ENCODE measurements at places on chromosomes 2 and 18.

DNA sequence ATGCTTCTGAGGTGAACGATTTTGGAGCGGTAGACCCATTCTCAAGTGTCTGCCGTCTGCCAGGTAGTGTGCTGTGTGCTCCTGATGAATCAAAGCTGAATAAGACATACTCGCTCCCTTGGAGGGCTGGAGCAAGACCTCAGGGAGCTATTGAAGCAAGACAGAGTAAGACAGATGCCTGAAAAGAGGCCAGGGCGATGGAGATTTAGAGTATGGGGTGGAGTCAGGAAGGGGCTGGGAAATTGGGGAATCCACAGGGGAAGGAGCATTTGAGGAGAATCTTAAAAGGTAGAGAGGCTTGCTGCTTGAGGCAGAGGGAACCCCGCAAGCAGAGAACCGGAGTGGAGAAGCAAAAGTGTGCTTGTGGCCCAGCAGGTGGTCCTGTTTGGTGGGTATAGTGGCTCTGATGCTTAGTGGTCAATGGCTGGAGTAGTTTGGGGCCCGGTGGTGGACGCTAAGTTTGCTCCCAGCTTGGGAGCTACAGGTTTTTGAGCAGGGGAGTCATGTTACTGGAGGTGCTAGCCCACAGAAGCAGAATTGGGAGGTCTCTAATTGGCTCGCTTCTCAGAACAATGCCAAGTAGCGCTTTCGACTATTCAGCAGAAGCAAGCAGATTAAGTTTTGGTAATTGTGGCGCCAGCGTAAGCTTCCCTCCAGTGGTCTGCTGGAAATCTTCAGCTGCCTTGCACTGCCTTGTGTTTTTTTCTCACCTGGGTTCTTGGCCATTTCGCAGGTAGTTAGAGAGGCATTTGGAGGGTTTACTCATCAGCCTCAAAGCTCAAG lies 2.0 kb downstream of the CNNM4 start:
- no peak for DNase-seq

GRCh38 chr2:218732761-218733158 lies 22.1 kb downstream of the TTLL4 start:
- no peak for DNase-seq

DNA sequence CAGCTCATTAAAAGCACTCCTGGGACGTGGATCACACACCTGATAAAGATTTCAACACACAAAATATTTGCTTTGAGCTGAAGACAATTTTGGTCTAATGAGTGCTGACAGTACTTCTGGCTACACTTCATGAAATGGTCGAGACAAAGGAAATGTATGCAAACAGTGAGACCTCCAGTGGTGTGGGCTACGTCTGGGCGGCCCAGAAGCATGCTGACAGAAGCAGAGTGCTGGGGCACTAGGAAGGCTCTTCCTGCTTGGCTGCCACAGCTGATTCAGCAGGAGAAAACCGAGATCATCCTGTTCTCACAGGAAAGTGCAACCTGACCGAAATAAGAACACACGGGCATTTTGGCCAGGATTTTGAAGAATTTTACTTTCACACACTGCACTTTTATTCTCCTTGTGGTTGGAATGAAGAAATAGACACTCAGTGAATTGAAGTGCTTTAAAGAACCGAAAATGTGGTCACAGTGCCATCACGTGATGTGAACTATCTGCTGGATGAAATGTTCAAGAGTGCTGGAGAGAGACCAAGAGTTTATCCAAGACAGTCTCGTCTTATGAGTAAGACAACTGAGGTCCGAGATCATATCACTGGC lies 149.5 kb downstream of the CCBE1 start:
- DNase-seq: no peak

DNA sequence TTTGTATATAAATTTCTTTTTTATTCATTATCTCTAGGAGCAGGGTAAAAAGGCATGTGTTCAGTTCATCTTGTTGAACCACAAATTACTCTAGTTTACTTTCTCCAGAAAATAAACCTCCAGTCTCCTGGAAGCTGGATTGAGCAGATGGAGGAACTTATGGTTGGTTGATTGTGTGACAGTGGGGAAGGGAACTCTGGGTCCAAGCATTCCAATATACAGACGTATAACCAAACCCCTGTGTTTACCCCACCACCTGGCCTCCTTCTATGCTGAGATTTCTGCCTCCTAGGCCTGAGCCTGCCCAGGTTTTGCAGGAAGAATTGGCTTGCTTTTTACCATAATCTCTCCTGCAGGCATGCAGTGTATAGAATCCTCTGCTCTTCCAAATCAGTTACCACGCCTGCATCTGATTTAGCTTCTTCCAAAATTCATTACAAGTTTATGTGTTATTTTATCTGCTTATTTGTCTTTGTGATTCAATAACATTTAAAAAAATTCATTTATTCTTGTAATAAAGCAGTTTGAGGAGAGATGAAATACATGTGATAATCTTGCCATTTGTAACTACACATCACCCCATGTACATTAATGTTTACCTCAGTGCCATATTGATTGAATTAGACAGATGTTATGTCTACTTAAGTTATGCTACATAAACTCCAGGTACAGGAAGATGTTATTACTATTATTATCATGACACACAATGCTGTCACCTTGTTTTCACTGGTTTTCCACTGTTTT lies 2.5 kb upstream of the RAB27B start:
- DNase-seq: no peak

DNA sequence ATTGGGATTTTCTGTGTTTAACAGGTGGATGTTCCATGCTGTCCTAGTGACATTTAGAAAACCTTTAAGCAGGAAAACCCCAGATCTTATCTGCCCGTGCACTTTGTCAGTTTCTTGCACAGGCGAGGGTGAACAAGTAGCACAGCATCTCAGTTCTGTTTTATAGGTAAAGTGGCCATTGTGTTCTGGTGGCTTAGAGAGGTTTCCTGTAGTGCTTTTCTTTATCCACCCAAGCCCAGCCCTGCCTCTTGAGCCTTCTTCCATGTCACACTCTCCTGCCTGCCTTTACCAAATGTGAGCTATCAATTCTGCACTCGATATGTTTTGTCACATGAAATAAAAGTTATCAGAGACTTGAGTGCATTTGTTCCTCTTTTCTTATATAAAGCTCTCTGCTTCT lies 135.3 kb upstream of the NOSTRIN start:
- no peak for DNase-seq

DNA sequence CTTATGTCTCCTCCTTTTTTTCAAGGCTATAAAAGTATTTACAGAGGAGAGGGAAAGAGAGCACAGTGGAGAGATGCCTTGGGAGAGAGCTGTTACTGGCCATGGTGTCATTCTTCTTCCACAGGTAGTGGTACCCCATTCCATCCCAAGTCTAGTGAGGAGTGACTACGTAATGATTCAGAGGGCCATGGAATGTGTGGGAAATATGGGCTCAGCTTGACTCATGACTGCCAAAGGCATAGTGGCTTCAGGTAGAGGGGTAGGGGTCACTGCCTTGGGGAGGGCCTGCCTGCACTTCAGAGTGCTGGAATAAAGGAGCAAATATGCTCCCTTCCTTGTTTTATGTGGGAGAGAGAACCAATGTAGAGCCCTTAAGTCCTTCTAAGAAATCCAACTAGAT lies 620.6 kb downstream of the IRS1 start:
- no peak for DNase-seq

DNA sequence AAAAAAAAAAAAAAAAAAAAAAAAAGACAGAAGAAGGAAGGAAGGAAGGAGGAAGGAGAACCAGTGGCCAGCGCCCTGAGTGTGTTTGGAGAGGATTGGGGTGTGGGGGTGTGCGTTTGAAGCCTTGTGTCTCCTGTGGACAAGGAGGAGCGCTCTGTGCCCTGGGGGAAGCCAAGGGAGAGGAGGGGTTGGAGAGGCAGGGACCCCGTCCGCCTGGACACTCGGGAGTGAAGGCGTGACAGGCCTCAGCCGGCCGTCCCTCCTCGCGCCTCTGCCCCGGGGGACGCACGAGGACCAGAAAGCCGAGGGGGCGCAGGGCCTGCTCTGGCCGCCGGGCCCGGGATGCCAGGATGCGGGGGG lies 44.9 kb downstream of the SERTAD2 start:
- DNase-seq: no peak

DNA sequence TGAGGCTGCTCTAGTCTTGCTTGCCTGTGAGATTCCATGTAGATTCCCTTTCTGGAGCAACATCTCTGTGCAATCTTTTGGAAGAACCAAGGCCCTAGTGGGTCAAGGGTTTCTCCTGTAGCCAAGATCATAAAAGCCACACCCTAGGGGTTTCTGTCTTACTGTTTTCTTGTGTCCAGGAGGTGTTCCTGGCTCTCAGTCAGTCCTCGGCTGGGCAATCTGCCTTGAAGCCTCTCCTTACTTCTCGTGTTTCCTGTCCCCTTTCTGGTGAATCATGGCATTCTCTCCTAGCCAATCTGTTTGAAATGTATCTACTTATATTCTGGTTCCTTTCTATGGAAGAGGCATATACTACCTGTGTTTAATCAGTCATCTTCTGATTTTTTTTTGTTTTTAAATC lies 484.8 kb upstream of the UBE2E3 start:
- DNase-seq: no peak

GRCh38 chr2:167293172-167293781 lies 405.0 kb downstream of the XIRP2 start:
- no peak for DNase-seq

GRCh38 chr2:60358476-60358875 lies 195.0 kb downstream of the BCL11A start:
- no peak for DNase-seq

GRCh38 chr2:158495175-158495574 lies 38.4 kb downstream of the PKP4 start:
- no peak for DNase-seq

DNA sequence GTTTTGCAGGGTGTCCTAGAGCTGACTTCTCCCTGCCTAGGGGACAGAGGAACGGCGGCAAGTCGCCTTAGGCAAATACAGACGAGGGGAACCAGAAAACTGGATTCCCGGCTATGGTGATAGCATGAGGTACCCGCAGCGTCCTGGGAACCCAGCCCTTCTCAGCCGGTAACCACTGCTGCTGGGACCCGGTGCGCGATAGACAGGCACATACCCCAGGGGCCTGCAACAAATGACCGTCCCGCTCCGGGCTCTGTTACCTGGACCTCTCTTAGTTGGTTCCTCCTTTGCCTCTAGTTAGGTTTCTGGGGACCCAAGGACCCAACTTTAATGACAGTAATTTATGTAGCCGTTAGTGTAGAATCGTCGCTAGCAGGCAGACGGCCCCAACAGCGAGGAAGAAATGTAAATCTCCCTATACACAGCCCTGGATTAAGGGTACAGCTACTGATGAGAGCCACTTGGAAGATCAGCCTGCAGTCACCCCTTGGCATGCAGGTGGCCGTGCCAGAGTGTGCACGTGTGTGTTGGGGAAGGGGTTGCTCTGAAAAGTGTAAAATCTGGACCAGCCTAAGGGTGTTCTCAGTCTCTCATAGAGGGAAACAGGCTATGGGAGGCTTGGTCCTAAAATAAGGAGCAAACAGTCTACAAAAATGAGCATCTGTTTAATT lies 819 bp upstream of the SERPINE2 start:
- DNase-seq: no peak

DNA sequence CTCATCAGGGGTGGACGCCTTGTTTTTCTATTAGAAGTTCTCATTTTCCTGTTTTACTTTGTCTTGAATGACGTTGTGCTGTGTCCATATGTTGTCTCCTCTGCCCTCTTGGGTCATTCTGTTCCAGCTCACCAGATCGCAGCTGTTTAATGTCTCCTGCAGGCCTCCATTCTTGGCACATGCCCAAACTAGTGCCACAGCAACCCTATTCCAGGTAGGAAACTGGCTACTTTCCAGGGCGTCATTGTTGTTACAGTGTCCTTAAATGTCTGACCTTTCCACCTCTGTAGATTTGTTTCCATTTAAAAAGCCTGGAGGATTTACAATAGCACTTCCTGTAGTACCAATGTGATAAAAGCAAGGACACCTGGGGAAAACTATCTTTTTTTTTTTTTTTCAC lies 500.7 kb downstream of the METTL4 start:
- DNase-seq: no peak

DNA sequence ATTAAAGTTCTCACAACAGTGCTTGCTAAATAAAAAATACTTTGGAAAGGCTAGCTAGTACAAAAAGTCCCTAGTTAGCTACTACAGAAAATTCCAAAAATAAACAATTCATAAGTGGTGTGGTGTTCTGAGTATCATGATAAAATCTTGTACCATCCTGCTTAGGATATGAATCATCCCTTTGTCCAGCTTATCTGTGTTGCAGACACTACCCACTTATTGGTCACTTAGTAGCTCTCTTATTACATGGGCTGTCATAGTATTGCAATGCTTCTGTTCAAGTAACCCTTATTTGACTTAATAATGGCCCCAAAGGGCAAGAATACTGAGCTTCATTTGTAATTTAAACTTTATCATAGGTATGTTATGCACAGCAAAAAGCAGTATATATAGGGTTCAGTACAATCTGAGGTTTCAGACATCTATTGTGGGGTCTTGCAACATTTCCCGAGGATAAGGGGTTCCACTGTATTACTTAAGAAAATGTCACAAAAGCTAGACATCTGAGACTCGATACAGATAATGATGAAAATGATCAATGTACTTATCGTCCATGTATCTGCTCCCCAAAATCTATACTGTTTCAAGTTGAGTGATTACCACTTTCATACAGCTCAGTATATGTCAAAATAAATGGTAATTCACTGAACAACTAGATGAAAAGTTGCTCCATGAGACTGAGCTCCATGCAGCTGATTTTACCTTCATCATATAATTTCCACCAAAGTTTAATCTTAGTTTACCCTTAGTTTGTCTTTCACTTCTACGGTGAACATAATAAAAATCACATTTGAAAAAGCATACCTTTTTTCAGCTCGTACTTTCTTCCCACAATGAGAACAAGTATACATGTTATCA lies 93.8 kb downstream of the C2orf74 start:
- no peak for DNase-seq

DNA sequence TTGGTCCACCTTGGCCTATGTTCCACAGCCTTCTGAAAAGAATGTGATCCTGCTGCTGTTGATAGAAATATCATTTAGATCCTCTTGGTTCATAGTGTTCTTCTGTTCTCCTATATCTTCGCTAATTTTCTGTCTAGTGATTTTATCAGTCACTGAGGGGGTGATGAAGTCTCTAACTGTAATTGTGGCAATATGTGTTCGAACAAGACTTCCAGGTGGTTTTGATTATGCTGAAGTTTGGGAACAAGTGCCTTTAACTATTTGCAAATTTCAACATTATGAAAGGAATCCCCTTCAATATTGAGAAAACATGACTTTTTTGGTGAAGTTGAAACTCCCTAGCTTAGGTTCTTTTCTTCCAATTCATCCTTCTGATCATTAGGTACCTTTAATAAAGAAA lies 140.4 kb downstream of the MTX2 start:
- no peak for DNase-seq

DNA sequence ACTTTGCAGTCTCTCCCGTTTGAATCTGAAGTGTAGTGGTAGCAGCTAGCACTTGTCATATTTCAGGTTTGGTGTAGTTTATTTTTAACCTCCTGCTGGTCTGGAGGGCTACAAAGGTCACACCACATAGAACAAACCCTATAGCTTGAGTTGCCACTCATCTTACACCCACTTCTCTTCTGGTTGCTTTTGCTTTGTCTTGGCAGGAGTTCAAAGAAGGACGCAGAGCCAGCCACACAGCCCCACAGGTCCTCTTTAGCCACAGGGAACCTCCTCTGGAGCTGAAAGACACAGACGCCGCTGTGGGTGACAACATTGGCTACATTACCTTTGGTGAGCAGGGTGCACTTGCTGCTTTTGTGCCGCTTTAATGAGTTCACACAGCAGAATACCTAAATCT lies 15.6 kb upstream of the GPBAR1 start:
- DNase-seq: no peak

Data from epithelial cell of proximal tubule (primary cell).